Stimulated activated CD4-positive, alpha-beta T cell treated with anti-CD3 and anti-CD28 coated beads, TNF-alpha, amount 100 ng/mL, for 48 hours (primary cell): ENCODE measurements at places on chromosomes 3 and 15.

GRCh38 chr15:40536501-40536900 is 28.3 kb downstream of the CCDC32 start:
- no peak for DNase-seq

DNA sequence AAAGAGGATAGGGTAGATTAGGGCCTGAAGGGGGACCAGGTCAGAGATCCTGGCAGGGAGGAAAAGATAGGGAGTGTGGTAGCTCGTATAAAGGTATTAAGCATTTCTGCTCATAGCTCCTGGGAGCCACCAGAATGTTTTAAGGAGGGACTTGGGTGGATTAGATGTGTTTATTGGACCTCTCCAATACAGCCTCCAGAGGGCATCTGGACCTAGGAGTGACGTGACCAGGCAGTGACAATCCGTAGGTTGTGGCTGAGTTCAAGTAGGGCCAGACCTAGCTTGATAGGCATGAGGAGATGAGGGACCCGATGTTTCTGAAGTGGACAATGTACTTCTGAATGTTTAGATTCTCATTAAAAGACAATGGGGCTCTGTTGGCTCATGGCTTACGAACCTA is 435.2 kb downstream of the MCTP2 start:
- DNase-seq: no peak

GRCh38 chr3:100992231-100993012 is 799 bp downstream of the ABI3BP start:
- no peak for DNase-seq

GRCh38 chr15:59812250-59812870 is 123.2 kb upstream of the BNIP2 start:
- no peak for DNase-seq

- no peak for DNase-seq
Observed at GRCh38 chr3:150870406-150870805, 34.8 kb downstream of the MINDY4B start.

DNA sequence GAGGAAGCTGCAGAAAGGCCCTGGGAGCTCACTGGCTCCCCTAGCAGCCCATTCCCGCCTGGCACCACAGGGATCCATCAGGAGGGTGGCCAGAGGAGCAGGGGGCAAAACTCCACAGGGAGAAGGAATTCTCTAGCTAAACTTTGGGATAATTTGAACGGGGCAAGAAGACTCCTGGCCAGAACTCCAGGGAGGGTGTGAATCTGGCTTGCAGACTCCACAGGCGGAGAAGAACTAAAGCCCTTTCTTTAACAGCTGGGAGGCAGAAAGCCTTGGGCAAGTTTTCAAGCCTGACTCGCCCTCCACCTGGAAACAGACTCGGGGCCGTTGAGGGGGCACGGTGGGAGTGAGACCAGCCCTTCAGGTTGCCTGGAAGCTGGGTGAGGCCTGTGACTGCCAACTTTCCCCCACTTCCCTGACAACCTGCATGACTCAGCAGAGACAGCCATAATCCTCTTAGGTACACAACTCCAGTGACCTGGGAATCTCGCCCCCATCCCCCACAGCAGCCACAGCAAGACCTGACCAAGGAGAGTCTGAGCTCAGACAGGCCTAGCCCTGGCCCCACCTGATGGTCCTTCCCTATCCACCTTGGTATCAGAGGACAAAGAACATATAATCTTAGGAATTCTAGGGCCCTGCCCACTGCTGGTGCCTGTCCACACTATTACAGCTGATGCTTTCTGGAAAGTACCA is 28.6 kb downstream of the SLC27A2 start:
- DNase-seq: no peak

DNA sequence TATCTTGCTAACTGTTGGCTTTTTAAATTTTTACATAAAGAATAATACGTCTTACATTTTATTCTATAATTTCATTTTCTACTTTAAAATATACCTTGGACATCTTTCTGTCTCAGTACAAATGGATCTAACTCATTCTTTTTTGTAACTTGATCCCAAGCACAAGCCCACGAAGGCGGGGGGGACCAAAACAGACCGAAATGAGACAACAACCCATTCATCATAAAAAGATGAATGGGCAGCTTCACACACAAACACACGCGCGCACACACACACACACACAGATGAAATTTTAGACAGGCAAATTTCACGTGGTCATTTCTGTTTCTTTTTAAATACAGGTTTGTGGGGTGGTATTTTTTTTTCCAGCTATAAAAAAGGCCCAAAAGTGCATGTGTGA is 271.3 kb upstream of the TOPAZ1 start:
- no peak for DNase-seq

DNA sequence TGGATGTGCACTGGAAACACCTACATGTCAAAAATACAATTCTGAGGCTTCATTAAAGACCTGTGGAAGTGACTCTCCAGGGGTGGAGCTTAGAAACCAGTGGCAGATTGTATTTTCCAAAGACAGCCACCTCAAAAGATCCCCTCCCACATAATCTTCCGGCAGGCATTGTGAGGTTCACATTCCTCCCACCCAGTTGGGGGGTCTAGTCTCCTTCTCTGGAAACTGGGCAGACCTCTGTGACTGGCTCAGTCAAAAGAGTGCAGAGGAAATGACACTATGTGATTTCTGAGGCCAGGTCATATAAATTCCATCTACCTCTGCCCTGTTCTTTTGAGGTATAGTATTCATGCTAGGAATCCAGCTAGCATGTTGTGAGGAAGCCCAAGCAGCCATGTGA is 1.9 kb upstream of the CFAP92 start:
- no peak for DNase-seq

DNA sequence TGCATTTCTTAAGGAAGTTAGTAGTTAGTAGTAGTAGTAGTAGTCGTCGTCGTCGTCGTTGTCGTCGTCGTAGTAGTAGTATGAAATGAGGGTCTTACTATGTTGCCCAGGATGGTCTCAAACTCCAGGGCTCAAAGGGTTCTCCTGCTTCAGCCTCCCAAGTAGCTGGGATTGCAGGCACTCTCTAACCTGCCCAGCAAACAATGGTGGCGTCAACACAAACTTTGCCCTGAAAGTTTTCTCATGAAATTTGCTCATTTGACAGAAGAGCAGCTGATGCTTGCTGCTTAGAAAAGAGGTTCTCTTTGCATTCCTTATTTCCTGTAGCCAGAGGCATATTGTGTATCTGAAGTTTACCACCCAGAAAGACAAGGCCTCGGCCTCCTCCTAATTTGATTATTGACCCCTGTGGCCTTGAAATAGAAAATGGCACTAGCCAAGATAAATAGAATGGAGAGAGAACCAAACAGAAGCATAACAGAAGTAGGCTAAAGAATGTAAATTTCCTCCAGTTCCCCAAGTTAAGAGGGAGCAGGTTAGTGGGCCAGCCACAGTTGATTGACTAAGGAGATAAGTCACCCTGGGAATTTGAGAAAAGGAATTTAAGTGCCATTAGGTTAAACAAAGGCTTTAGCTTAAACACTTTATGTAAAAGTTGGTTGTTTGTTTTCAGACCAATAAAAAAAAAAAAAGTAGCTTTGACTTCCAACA is 166.2 kb upstream of the ROBO2 start:
- DNase-seq: no peak

DNA sequence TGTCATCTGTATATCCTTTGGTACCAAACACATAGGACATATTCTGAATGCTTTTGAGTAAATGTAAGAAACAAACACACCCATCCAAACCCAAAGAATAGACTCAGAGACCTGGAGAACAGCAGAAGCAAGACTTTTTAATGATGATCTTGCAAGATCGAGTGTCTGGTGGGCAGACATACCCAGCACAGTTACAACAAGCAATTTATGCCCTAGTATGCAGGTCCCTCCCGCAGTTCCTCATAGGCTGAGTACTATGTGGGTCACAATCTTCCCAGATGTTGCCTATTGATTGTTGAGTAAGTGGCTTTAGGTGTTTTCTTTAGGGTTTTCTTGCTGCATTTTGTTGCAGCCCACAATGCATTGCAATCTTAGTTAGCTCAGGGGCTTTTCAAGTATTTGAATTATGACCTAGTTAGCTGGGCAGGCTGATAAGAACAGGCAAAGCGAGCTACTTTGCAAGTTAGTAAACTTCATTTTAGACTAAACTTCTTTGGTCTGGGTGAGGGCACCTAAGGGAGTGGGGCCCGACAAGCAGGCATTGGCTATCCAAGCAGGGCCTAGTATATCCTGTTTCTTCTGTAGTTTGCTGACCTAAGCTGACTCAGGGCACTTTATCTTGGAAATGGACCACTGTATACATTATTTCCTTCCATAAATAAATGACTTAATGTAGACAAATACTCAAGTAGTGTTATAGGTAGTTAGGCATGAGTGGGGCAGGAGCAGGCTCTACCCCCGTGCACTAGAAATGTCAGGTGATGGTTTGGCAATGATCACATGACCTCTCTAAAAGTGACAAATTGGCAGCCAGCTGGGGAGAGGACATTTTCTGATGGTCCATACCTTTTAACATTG is 87.3 kb upstream of the LIPC start:
- DNase-seq: no peak

DNA sequence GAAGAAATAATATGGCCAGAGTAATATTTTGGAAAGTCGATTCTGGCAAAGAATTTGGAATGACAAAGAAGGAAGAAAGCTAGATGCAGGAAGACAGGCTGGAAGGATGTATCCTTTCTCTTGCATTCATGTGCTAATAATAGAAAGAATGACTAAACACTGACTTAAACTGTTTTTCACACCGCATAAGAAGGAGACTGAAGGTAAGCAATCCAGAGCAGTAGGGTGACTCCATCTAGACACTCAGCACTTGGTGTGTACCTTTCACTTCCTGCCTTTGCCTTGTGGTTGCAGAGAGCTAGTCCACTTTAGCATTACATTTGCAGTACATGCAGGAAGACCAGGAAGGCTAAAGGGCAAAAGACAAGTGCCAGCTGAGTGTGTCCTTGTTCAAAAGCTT is 234.6 kb downstream of the RBMS3 start:
- DNase-seq: no peak

DNA sequence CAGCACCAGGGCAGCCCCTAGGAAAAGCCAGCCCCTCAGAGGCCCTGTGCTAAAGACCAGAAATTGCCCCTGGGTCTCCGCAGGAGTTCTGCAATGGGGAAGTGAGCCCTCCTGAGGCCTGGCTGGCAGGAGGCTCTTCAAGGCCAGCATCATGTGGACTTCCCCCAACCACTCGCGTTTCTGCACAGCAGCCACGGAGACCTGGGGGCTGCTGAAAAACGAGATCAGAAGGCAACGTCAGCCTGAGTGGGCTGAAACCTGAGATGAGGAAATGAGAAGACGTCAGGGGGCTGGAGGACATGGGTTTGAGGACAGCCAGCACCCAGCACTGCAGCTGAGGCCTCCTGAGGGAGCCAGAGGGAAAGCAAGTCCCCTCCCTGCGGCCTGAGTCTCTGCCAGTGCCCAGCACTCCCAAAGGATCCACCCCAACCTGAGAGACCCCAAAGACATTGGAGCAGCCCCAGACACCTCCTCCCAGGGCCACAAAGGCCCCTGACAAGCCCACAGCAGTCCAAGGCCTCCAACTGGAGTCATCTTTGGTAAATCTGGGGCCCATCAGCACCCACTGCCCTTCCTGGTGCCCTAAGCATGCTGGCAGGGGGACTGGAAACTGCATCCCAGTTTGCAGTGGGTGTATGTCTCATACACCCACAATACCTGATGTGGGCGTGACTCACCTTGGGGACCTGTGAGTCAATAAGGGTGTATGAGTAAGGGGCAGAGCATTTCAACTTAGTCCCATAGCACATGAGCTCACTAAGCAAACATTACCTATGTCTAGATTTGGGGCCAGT is 29.2 kb upstream of the CYP11A1 start:
- DNase-seq: peak; percentile 63

DNA sequence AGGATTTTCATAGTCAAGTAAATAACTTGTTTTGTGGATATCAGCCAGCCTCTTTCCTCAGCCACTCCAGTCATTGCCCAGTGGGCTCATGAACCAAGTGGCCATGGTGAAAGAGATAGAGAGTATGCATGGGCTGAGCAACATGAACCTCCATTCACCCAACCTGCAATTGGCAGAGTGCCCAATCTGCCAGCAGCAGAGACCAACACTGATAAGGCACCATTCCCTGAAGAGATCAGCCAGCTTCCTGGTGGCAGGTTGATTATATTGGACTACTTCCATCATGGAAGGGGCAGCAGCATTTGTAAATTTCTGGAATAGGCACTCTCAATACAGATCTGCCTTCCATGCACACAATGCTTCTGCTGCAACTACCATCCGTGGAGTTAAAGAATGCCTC is 10.3 kb upstream of the MCF2L2 start:
- DNase-seq: no peak

DNA sequence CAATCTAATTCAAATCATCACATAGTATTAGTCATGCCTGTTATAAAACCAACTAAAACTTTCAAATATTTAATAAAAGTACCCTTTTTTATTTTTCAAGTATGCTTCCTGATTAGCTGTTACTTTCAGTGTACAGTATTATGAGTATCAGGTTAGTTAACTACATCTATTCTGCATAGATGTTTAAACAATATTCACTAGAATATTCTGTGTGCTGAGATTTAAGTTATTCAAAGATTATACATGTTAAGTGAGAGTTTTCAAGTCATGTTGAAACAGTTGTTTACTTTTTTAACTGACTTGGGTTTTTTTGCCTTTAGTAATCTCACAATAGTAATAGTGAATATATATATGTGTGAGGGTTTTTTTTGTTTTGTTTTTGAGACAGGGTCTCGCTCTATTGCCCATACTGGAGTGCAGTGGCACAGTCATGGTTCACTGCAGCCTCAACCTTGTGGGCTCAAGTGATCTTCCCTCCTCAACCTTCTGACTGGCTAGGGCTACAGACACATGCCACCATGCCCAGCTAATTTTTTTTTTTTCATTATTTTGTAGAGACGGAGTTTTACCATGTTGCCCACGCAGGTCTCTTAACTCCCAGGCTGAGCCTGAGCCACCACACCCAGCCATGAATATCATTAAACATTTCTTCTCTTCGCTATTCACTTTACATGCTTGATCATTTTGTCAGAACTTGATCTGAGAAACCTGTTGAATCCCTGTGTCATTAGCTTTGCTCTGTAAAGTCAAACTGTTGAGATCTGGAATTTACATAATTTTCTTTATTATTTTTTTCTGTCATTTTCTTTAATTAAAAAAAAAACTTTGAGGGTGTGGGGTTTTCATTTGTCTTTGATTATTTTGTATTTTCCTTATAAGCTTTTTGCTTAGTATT is 286.2 kb upstream of the UBE2E1 start:
- DNase-seq: no peak

GRCh38 chr3:124273651-124274050 is 281.7 kb upstream of the ROPN1 start:
- no peak for DNase-seq

DNA sequence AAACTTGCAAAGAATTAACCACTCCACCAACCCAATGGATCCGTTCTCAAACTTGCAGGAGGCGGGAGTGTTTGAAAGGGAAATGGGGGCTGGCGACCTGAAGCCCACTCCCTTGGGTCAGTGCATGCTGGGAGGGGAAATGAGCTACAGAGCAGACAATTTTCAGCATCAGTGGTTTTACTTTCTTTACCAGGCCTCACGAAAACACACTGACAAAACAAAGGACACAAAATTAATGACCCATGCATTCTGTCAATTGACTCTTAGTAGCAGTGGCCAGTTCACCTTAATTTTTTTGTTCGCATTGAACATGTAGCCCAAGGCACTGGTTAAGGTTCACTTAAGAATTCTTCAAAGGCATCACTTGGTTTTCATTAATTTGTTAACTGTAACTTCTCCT is 413.5 kb downstream of the MECOM start:
- no peak for DNase-seq

GRCh38 chr15:56534728-56535127 is 69.8 kb upstream of the MNS1 start:
- DNase-seq: no peak

GRCh38 chr3:45906681-45907407 is 20.5 kb downstream of the CCR9 start:
- DNase-seq: no peak

- DNase-seq: no peak
Observed at GRCh38 chr3:183811638-183812037, 13.7 kb downstream of the MAP6D1 start.
